ENCODE measurements at places on chromosomes 2 and 18.

GRCh38 chr2:146850746-146851145, 994.1 kb upstream of the ACVR2A start:
- no peak for DNase-seq

DNA sequence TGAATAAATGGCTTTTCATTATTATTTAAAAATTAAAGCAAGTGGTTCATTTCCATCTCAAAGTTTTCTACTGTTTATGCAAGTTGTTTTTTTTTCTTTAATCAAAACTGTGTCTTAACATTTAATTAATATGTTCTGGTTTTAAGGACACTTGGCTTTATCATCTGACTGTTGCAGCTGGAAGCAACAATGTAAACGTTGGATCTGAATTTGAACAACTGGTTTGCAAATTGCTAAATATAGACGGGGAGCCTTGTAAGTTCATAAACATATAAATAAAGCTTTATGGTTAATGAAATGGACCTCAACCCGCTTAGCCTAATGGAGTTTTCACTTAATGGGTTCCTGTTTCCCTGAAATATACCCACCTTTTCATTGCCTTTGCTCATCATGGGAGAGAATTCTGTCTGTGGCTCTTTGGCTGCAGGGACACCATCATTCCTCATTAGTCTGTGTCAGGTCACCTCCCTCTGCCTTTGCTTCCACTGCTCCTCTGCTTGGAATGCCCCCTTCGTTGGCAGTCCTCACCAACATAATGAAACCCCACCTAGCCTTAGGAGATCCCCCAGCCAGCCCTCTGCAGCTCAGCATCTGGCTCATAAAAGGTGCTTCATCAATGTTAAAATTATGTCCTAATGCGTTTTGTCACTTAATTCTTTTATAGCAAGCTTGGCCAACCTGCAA, 44.2 kb upstream of the DYNC2LI1 start:
- no peak for DNase-seq

DNA sequence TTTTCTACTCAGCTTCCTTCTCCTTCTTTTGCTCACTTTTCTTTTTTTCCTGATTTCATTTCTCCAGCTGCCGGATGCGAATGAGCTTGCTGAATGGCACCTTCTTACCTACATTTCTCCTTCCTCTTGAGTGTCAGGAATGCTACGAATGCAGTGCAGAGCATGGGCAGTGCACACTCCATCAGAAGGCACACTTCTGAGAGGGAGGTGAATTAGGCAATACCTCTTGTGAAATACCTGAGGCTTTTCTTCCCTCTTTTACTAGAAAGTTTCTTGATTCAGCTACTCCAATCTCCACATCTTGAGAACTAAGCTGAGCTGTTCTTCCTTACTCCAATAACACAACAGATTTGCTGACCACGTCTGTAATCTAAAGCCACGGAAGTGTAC, 51.1 kb downstream of the PLEKHM3 start:
- peak; percentile 16 for DNase-seq

DNA sequence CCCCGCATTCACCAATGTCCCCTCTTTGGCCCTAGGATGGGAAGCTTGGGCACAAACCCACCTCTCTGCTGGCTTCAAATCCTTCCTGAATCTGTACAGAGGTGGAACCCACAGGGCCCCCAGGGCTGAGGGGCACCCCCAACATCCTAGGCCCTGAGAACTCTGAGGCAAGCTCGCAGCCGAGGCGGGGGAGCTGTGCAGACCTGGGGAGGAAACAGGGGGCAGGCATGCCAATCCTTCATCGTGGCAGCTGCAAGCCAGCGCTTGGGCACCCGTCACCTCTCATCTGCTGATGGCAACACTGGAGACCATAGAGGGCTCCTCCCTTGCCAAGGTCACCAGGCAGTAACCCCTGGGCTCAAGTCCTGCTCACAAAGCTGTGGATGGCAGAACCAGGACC, 10.8 kb downstream of the ECEL1 start:
- DNase-seq: no peak

- peak; percentile 39 for DNase-seq
Measured at GRCh38 chr2:9002637-9003365, 683 bp downstream of the MBOAT2 start.

DNA sequence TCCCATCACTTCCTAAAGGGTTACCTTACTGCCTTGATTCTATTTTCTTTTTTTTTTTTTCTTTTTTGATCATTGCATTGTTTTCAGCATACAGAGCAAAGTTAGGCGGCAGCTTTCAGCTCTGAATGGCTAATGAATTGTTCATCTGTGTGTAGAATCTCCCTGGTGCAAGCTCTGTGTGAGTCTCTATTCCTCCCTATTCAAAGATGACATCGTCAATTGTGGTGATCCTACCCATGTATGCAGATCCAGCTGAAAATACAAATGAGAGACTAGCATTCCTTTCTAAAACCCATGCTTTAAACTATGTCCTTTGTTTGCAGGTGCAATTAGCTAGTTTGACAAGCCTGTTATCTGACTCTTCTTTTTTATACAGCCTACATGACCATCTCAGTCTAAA, 539.0 kb downstream of the ARHGAP15 start:
- no peak for DNase-seq

GRCh38 chr2:98465456-98466226, 21.0 kb downstream of the INPP4A start:
- DNase-seq: no peak

- no peak for DNase-seq
Measured at GRCh38 chr2:50694798-50695197, 337.1 kb downstream of the NRXN1 start.

- no peak for DNase-seq
Measured at GRCh38 chr2:175136334-175137215, 31.4 kb downstream of the ATF2 start.

Measured in mammary epithelial cell (primary cell).